Activated CD4-positive, alpha-beta T cell treated with anti-CD3 and anti-CD28 coated beads, Interleukin-2, amount 10 ng/mL, durations not matched to agents 7 days and 5 days (primary cell): ENCODE measurements at places on chromosomes 12 and 14. TPM values are rescaled to one million over a fixed set of nuclear protein-coding genes. Genes with fewer than 3 reads are reported as not detected.

DNA sequence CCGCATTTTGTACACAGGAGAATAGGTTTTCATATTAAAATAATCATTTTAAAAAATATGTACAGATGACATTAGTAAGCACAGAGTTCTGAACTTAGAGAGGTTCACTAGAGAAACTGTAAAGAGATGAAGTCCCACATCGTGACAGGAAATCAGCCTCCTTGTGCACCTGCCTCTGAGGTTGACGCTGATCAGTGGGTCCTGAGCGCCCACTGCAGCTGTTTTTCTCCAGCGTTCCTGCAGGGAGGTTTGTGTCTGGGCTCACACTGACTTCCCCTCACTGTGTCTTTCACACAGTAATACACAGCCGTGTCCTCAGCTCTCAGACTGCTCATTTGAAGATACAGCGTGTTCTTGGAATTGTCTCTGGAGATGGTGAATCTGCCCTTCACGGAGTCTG, 561.5 kb downstream of the TMEM121 start:
- no peak for DNase-seq

GRCh38 chr14:106605548-106606448, 1079.4 kb downstream of the TMEM121 start:
- peak; percentile 82 for DNase-seq

- DNase-seq: no peak
Measured at GRCh38 chr12:108690191-108690518, 41.2 kb downstream of the CORO1C start.

GRCh38 chr12:132415327-132416120, 74.4 kb upstream of the FBRSL1 start:
- no peak for DNase-seq

DNA sequence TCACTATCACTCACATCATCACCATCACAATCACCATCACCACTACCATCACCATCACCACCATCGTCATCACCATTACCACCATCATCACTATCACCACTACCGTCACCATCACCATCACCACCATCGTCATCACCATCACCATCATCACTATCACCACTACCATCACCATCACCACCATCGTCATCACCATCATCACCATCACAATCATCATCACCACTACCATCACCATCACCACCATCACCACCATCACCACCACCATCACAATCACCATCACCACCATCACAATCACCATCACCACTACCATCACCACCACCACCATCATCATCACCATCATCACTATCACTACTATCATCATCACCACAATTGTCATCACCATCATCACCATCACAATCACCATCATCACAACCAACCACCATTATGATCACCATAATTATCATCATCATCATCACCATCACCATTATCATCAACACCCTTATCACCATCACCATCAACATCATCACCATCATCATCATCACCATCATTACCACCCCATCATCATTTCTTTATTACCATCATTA, 90.8 kb downstream of the DICER1 start:
- DNase-seq: no peak

DNA sequence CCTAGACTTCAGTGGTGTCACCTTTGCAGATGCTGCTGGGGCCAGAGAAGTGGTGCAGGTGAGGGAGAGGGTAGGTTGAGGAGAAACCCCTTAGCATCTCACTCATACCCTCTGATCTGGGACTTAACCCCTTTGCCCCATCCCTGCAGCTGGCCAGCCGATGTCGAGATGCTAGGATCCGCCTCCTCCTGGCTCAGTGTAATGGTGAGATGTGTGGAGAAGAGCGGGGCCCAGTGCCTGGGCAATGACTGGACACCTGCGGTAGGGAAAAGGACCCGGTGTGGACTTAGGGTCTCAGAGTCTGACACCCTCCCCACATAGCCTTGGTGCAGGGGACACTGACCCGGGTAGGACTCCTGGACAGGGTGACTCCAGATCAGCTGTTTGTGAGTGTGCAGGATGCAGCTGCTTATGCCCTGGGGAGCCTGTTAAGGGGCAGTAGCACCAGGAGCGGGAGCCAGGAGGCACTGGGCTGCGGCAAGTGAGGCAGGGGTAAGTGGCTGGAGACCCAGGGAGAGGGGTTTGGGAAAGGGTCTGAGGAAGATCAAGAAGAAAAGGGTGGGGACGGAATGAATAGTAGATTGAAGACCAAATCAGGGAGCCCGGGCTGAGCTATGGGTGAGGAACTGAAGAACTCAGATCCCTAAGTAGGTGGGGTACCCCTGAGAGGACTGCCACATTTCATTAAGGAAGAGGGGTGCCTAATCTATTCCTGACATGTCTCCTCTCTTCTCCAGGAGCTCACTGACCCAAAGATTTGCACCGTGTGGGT, 7.6 kb downstream of the B4GALNT1 start:
- no peak for DNase-seq

DNA sequence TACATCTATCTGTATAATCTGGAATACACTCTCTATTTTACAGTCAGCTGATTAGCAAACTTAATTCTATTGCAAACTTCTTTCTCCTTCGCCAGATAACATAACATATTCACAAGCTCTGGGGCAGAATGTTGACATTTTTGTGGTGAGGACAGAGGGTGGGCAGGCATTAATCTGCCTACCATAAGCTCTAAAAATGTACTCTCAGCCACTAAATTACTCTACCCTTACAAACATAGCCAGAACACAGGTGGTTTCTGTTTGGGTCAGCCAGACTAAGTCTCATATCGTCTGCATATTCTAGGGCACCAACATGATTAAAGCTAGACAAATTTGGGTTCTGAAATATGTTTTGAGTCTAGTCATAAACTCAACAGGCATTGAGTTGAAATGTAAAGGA, 90.1 kb downstream of the SLC6A15 start:
- DNase-seq: no peak

DNA sequence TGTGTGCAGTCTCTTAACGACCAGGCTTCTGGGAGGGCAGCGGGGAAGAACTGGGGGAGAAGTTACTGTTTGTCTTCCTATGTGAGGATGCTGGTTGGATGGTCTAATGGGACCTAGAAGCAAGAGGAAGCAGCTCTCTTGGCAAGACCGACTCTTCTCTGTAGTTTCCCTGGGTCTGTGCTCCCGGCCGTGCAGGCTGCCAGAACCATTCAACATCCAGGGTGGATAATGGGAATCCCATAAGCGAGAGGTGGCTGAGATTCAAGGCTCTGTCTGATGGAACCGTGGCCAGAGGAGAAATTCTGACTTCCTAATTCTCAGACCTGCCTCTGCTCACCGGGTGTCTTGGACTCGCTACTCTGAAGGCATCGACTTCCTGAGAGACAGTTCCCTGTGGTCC, 561.0 kb upstream of the TBX3 start:
- no peak for DNase-seq

DNA sequence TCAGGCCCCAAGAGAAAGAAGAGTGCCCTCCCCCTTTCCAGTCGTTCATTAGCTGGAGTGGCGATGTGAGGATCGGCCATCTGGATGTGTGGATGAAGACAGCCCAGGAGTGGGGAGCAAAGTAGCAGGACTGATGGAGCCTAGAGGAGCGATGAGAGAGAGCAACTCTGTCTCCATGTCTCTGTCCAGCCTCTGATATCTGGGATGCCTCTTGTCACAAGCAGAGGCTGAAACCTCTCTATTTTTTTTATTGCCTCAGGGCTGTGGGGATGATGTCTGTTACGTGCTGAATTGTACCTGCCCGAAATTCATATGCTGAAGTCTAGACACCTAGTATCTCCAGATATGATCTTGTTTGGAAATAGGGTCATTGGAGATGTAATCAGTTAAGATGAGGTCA, 2.7 kb downstream of the SERPINA11 start:
- no peak for DNase-seq

- no peak for DNase-seq
Measured at GRCh38 chr14:101062601-101063000, 159.1 kb upstream of the RTL1 start.

GRCh38 chr12:3630621-3631271, 122.2 kb downstream of the CRACR2A start:
- no peak for DNase-seq

- no peak for DNase-seq
Measured at GRCh38 chr14:75022655-75023054, 19.9 kb downstream of the EIF2B2 start.

GRCh38 chr12:122979001-122979907, 1.2 kb upstream of the ARL6IP4 start:
- no peak for DNase-seq

DNA sequence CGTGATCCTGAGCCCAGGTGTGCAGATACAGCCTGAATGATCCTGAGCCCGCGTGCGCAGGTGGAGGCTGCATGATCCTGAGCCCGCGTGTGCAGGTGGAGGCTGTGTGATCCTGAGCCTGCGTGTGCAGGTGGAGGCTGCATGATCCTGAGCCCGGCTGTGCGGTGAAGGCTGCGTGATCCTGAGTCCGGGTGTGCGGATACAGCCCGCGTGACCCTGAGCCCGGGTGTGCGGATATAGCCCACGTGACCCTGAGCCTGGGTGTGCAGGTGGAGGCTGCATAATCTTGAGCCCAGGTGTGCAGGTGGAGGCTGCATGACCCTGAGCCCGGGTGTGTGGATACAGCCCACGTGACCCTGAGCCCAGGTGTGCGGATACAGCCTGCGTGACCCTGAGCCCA, 20.3 kb downstream of the BRF1 start:
- no peak for DNase-seq

PRKD1 gene
- not detected for total RNA-seq

ANO4 gene
- not detected for total RNA-seq

SBNO1 gene
- total RNA-seq: 38.1 TPM

SLC6A12 gene
- not detected for total RNA-seq

MEG3 gene
- total RNA-seq: not detected

NKX2-1 gene
- not detected for total RNA-seq
